ENCODE measurements at places on chromosomes 2 and 18.

DNA sequence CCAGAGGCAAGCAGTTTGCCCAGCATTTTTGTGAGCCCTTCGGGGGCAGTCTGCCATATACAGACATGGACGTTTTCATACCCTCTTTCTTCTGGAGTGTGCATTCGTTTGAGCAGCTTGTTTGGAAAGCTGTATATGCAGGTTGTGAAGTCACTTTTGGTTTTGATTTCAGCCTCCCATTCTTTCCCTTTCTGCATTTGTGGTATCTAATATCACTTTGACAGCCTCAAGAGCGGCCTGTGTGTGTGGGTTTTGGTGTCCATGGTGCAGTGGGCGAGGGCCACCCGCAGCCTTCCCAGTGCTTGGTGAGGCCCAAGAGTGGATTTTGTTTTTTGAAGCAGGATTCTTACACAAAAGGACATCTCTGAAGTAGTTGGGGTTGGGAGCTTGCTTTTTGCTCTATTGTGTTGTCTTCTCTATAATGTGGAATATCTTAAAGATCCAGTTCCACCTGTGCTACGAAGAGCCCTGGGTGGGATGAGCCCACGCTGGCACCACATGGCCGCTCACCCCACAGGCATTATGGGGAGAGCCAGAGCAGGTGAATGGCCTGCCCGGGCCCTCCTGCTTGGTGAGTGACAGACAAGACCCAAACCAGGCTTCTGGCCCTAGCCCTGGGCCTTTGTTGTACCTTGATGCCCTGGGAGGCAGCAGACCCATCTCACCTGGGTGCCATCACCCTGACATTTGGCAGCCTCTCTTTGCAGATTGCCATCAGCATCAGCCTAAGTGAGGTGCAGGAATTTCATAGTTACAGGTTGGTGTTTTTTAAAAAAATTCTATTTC is 29.5 kb downstream of the INPP4A start:
- no peak for DNase-seq

GRCh38 chr2:24513281-24514071 is 22.4 kb downstream of the NCOA1 start:
- DNase-seq: no peak

- DNase-seq: no peak
These were observed 89.7 kb upstream of the CXCR4 start for GRCh38 chr2:136207665-136208064.

GRCh38 chr18:52667463-52668065 is 327.6 kb downstream of the DCC start:
- DNase-seq: no peak

- no peak for DNase-seq
These were observed 497.7 kb downstream of the STK39 start for GRCh38 chr2:167749660-167750059.

GRCh38 chr18:79394534-79395307 is 1.0 kb upstream of the NFATC1 start:
- no peak for DNase-seq

Data from cortex of kidney (tissue), 1 donor.